Left forelimb (tissue), 1 donor: ENCODE measurements at places on chromosomes 5 and 9.

- DNase-seq: no peak
These were observed 4.9 kb downstream of the ACOT12 start for GRCh38 chr5:81389025-81389424.

DNA sequence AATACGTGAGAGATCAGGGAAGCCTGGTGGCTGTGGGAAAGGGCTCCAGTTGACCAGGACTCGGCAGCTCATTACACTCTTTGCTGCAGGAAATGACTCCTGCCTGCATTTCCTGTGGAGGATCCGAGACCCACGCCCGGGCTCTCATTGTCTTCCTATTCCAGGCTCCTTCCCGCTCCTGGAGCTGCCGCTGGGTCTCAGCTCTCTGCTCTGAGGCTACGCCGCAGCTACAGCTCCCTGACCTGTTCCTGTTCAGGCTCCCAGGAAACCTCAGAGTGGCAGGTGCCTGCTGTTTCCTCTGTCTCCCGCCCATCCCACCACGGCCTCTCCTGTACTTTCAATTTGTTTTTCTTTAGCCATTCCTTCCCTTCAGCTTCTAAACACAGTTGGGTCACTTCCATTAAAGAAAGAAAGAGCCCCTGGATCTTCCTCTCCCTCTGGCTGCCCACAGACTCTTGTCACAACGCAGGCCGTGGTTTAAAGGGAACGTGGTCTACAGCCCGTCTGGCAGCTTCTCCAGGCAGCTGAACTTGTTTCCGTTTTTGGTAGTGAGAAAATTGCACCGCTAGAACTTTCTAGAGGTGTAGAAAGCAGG, 71.5 kb downstream of the IL6ST start:
- DNase-seq: no peak

GRCh38 chr9:6605202-6605601, 40.3 kb downstream of the GLDC start:
- no peak for DNase-seq

DNA sequence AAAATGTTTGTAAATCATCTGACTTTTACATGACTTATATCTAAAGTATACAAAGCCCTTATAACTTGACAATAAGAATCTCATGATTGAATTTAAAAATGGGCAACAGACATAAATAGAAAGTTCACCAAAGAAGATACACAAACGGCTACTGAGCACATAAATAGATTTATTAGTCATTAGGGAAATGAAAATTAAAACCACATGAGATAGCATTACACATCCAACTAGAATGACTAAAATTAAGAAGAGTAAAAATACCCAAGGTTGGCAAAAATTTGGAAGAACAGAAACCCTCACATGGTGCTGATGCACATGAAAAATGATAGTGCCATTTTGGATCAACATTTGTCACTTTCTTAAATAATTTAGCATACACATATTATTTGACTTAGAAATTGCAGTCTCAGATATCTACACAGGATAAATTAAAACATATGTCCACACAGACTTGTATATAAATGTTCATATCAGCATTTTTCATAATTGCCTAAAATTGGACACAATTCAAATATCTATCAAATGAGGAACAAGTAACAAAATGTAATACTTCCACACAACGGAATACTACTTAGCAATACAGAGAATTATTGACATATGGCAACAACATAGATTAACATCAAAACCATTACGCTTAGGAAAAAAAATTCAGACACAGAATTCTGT, 359.1 kb upstream of the DAB2 start:
- DNase-seq: no peak

- DNase-seq: no peak
These were observed 10.0 kb upstream of the RALGPS1 start for GRCh38 chr9:126904586-126904985.

DNA sequence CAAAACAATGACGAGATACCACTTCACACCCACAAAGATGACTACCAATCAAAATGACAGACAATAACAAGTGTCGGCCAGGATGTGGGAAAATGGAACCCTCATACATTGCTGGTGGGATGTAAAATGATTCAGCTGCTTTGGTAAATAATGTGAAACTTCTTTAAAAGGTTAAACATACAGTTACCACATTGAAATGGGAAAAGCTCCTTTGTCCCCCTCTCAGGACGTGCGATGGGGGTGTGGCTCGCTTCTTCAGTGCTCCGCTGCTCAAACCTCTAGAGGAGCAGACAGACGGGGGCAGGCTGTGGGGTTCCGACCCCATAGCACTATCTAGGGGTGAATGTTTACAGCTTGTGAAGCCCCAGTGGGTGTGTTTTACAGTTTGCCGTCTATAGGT, 8.0 kb upstream of the PLPP6 start:
- no peak for DNase-seq

GRCh38 chr9:85600675-85601263, 141.0 kb downstream of the AGTPBP1 start:
- no peak for DNase-seq

- DNase-seq: no peak
These were observed 59.7 kb downstream of the PPP2R2B start for GRCh38 chr5:146818822-146819221.

GRCh38 chr9:115845648-115846312, 307.8 kb upstream of the PAPPA start:
- no peak for DNase-seq

DNA sequence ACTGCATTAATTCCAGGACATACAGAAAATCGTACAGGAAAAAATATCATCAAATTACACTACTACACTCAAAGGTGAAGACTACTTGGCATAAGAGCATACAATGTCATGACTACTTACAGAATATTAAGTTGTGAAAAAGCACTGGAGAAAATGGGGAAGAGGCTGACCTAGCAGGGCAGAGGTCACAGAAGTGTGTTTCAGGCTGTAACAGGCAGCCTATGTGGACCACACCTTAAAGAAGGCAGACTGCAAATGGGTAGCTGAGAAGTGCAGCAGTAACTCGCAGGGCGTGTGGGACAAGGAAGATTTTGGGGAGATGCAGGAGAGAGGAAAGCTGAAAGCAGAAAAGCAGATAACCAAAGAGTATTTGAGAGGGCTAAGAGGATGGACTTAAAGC, 167.0 kb upstream of the PIK3R1 start:
- DNase-seq: no peak

DNA sequence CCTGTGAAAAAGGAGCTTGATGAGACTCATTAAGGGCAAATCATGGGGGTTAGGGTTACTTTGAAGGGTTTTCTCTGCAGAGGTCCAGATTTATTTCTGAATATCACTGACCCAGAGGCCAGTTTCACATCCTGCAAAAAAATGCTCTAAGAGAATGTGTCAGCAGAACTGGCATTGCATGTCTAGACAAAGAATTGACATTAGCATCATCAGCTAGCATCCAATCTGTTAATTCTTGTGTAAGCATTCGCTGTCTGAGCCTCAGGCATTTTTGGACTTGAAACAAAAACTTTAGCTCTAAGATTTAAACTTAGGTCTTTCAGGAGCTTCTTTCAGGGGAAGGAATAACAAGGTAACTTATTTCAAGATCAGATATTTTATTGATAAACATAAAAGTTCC, 187.9 kb upstream of the ELL2 start:
- no peak for DNase-seq

- DNase-seq: no peak
These were observed 38.8 kb upstream of the GLRX start for GRCh38 chr5:95861221-95861863.

DNA sequence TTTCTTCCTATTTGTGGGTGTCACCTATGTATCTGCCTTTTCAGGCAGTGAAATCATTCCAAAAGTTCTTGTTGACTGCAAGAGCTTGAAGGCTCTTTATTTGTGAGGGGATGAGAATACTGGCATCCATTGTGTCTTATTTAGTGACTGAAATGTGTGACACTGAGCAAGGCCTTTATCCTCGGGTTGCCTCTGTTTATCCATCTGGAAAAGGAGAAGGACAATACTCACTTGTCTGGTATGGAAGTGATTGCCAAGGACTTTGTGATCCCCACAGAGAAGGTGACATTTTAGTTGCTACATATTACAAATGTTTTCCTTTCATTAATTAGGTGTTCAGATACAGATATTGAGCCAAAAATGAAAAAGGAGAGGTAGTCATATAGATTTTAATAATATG, 80.2 kb downstream of the ARRDC3 start:
- no peak for DNase-seq

DNA sequence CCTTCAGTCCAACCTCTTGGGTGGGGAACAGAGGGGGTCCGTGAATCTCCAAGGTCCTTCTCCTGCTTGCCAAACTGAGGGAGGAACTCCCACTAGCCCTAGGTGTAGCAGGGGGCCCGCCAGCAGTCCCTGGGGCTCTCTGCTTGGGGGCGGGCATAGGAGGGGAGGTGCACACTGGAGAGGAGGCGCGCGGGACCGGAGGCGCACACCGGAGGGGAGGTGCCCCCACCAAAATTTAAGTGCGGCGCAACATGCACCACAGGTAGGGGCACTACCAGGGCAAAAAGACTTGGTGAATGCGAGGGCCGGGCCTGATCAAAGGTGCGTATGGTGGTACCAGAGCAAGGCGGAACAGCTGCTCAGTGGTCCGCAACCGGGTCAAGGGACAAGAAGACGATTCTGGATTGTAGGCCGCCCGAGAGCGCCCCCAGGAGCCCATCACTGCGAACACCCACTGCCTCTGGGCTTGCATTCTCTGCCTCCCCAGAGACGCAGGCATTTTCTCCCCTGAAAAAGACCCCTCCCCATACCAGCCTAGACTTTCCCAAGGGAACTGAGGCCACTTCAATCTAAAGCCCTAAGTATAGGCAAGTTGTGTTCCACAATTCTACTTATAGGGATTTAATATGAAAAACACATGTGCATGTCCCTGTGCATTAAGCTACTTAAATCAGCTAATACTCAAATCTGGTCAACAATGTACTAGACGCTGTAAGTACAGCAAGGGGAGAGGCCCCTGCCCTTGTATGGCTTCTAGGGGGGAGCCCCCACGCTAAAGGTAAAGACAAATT, 50.6 kb downstream of the TGFBI start:
- no peak for DNase-seq

GRCh38 chr5:181151146-181151545, 3.8 kb downstream of the OR2V2 start:
- no peak for DNase-seq

- DNase-seq: no peak
These were observed 3.2 kb downstream of the C1QTNF2 start for GRCh38 chr5:160367261-160367660.

DNA sequence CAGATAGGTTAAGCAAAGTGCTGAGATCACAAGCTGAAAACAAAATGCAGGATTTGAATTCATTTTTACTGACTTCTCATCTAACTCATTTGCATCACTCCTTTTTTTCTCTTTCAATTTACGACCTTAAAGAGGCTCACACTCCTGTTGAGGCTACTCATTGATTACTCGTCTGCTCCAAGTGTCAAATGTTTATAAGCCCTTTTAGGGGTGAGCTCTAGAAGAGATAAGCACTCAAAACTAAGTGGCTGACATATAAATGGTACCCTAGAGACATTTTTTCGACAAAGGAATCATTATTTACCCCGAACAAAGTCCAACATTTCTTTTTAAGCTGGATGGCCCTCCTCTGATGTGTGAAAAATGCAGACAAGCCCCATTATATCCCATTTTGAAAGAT, 483.1 kb downstream of the MAT2B start:
- DNase-seq: no peak

GRCh38 chr5:80207832-80208231, 48.0 kb downstream of the SERINC5 start:
- DNase-seq: no peak

GRCh38 chr9:122360891-122361290, 9.9 kb upstream of the PTGS1 start:
- DNase-seq: no peak

GRCh38 chr5:145295236-145295835, 539.8 kb downstream of the PRELID2 start:
- DNase-seq: no peak

GRCh38 chr5:55969956-55970355, 24.8 kb downstream of the IL6ST start:
- DNase-seq: no peak

DNA sequence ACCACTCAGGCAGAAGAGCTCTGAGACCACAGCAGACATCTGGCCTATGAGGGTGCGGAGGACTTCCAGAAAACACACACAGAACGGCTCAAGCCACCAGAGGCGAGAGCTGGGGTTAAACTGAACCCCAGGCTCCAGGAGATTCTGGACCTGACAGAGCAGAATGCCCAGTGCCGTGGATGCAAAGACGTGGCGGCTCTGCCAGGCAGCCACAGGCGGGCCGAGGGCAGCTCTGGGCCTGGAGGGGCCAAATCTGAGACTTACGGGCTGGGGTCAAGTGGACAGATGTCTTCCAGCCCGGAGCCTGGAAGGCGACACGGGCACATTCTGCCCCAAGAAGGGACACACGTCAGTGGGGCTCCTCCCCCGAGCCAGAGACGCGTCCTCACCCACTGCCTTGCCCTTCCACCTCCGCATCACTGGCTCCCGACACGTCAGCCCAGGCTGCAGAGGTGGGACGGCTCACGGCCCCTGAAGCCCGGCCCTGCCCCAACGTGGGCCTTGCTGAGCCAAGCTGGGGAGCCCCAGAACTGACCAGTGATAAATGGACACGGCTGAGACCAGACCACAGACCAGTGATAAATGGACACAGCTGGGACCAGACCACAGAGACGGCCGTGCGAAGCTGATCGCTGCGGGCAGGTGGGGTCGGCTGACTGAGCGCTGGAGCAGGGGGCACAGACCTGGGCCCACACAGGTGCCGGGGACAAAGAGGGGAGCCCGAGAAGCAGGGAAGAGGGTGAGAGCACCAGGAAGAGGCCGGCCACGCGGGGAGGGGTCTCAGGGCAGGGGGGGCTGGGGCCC, 40.9 kb upstream of the NSMF start:
- DNase-seq: no peak

DNA sequence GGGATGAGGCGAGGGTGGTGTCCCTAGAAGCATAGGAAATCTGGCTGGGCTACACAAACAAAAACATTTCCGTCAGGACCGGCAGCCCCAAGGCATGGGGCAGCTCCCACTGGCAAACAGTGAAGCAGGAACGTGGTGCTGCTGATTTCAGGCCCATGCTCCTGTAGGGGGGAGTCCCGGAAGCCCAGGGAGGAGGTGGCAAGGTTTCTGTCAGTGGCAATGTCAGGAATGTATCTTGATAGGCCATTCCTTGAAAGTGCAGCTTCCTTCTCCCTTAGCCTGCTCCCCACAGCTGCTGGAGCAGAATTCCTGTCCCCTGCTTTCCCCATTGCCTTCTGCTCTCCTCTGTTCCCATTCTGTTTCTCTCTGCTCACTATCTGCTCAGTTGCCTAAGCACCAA, 42.4 kb downstream of the MRRF start:
- DNase-seq: no peak

- DNase-seq: no peak
These were observed 142.1 kb upstream of the NMUR2 start for GRCh38 chr5:152547202-152547601.

DNA sequence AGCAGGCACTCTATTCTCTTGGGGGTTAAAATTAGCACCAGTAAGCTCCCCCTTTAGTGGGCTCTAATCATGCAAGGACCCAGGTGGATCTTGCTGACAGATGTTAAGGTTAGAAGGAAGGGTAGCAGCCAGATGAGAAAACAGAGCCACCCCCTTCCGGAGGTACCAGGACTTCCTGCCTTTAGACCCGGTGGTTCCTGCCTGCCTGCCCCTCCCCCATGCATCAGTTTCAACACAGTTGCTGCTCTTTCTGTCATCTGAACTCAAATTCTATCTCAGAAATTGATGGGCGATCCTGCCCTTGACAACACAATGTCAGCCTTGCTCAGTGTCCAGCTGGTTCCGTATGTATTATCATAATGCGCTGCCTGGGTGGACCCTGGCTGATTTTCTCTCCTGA, 287.3 kb downstream of the EBF1 start:
- no peak for DNase-seq
